ENCODE measurements at places on chromosomes 2 and 18.
A peak's percentile ranks its signal among the peaks of the same experiment; 100 is the strongest.

DNA sequence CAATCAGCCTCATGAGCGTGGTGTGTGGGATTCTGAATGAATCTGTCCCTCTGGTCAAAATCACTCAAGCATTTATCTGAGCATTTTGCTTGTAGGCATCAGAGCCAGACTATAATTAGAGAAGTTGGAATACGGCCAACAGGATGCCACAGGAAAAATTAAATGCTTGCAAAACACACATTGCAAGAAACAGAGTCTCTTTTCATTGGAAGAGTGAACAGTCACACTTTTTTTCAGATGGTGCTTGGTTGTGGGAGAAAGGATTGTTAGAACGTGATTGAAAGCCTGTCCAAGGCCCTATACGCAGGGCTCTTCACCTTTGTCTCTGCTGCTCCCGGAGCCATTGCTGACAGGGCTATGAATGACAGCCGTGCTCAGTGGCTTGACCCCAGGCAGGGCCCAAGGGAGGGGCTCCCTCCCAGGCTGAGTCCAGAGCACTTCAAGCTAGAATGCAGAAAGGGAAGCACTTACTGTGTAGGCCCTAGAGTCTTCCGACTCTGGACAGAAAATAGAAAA is 59.8 kb downstream of the SNTG2 start:
- DNase-seq: peak; percentile 2

GRCh38 chr2:170455617-170456426 is 259.3 kb upstream of the SP5 start:
- DNase-seq: peak; percentile 81

GRCh38 chr2:59233920-59234319 is 992.8 kb upstream of the FANCL start:
- DNase-seq: no peak

DNA sequence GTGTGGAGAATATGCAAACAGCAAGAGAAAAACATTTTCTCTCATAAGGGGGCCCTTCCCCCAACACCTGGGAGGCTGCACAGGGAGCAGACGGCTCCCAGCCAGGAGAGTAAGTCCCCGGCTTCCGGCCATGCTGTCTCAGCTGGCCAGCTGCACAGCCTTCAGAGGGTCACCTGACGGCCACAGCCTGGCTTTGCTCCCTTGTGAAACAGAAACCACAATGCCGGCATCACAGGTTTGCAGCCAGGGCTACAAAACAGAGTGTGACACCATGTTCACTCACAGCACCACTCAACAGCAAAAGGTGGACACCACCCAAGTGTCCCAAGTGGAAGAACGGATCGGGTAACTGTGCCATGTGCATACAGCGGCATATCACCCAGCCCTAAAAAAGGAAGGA is 86.9 kb upstream of the GPC1 start:
- no peak for DNase-seq

DNA sequence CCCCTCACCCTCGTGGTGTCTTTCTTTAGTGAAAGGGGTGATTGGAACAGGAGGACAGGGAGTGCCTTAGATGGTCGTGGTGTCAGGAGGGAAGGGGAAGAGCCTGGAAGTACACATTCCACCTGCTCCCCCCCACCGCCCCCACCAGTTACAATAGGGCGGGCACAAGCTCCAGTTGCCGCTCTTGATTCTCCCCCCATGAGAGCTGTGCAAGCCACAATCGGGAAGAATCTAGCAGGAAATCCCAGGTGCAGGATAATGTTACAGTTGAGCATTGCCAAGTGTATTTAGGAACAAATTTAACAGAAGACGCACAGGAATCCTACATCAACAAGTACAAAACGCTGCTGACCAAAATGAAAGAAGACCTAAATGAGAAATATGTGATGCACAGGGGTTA is 73.6 kb downstream of the ASAP2 start:
- DNase-seq: no peak

DNA sequence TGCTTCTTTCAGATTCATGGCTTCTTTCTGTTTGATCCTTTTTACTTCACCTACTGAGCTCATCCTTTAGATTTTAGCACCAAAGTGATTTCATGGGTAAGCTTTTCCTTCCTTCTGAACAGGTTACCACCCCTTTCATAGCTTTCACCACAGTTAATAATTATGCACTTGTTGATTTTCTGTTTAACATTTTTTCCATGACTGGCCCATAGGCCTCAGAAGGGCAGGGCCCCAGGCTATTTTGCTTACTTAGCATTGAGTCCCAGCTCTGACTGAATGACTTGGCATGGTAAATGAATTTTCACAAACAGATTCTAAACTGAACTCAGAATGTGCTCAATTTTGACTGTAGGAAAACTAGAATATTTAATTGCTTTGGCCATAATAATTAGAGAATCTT is 177.0 kb downstream of the GCA start:
- no peak for DNase-seq

- no peak for DNase-seq
Measured at GRCh38 chr2:19746137-19746600, 155.6 kb downstream of the TTC32 start.

All from inflammatory macrophage (primary cell).